ENCODE measurements at places on chromosomes 11 and 22.

DNA sequence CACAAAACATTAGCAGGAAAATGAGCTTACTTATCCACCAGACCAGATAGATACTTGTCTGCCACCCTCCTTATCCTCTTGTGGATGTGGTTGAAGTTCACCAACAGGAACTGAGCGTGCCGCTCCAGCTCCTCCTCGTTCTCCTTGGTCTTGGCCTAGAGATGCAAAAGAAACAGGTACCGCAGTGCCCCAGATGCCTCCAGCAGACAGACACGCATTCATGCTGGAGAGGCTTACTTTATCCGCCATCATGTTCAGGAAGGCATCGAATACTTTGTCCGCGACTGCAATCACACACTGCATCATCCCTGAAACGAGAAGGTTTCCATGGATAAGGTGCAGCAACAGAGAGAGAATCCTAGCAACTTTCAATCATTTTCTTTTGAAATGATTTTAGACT is 21.0 kb upstream of the SERPIND1 start:
- no peak for DNase-seq

- no peak for DNase-seq
Observed at GRCh38 chr11:103488031-103488461, 378.8 kb downstream of the DYNC2H1 start.

GRCh38 chr11:46159680-46160079 is 38.4 kb upstream of the PHF21A start:
- no peak for DNase-seq

DNA sequence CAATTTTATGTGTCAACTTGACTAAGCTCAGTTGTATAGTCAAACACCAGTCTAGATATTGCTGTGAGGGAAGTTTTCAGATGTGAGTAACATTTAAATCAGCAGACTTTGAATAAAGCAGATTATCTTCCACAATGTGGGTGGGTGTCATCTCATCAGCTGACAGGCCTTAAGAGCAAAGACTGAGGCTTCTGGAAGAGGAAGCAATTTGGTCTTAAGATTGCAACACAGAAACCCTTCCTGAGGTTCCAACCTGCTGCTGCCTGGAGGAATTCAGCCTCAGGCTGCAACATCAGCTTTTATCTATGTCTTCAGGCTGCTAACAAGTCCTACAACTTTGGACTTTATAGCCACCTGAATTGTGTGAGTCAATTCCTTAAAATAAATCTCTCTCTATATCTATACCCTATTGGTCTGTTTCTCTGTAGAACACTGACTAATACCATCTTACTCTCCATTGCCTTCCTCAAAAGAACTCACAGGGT is 277.2 kb upstream of the PLET1 start:
- no peak for DNase-seq

GRCh38 chr22:19943082-19944026 is 1.7 kb upstream of the TXNRD2 start:
- peak; percentile 73 for DNase-seq

- DNase-seq, result peak; percentile 50
Observed at GRCh38 chr22:31488988-31489617, 539 bp downstream of the EIF4ENIF1 start.

DNA sequence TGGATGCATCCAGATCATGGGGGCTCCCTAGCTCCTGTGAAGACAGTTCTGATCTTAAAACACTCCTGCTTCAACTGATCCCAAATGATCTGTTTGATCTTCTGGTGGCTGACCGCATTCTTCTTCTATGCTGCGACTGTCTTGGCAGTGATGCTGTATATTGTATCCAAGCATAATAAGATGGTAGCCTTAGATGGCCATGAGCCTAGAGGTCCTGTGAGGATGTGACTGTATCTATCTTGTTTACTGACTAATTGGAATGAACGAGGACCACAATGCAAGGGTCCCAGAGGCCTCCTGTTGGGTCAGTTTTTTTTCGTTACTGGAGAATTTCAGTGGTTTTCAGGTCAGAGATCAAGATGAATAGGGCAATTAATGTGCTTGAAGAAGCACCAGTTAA is 7.1 kb upstream of the MPEG1 start:
- no peak for DNase-seq

DNA sequence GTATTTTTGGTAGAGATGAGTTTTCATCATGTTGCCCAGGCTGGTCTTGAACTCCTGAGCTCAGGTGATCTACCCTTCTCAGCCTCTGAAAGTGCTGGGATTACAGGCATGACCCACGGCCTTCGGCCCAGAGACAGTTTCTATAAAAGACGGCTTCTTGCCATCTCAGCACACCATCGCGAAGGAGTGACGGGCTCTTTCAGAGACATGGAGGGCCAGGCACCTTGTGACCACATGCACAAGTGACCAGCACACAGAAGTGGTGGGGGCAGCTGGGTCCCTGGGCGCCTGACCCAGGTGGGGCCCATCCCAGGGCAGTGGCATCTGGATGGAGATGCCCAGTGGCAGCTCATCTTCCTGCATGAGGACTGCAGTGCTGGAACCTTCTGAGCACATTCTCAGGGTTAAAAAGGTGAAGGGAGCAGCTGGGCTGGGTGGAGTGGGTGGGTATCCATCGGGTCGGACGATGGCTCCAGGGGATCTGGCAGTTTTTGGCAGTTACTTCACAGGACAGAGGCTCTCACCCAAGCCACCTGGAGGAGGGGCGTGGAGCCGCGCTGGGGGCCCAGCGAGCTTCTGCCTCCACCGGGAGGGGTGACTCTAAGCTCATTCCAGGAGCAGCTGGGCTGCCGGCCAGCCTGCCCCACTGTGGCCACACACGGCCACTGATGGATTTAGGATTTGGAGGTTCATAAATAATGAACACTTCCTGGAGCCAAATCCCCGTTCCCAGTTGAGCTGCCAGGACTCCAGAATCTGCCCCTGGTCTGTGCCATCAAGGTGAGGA is 373.0 kb downstream of the CTTN start:
- no peak for DNase-seq

GRCh38 chr22:28034760-28035401 is 115.8 kb upstream of the PITPNB start:
- DNase-seq, result peak; percentile 94

GRCh38 chr22:48090332-48090672 is 1327.9 kb downstream of the TBC1D22A start:
- DNase-seq, result no peak

- no peak for DNase-seq
Observed at GRCh38 chr11:48017105-48017830, 36.9 kb downstream of the PTPRJ start.

GRCh38 chr11:33645686-33646085 is 54.9 kb downstream of the C11orf91 start:
- DNase-seq, result no peak

DNA sequence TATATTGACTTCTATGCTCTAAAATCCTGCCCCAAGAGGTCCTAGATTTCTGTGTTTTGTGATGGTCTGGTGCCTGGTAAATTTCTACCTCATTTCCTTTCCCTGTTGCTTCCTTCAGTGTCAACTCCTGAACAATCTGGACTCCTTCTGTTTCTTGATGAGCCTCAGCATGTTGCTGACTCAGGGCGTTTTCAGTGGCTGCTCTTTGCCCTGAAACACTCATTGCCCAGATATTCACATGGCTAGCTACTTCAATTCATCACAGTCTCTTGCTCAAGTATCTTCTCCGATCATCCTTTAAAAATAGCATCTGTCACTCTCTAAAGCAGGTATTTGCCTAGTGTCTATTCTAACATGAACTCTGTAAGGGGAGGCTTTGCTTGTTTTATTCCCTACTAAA is 526.3 kb upstream of the RAG2 start:
- DNase-seq, result no peak

DNA sequence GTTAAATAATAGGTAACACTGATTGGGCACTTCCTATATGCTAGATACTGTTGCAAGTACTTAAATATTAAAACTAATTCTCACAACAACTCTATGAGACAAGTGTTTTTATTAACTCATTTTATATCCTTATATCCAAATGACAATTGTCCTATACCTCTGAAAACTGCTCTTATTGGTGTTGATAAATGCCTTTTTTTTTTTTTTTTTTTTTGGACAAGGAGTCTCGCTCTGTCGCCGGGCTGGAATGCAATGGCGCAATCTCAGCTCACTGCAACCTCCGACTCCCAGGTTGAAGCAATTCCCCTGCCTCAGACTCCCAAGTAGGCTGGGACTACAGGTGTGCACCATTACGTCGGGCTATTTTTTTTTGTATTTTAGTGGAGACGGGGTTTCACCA is 41.6 kb downstream of the MRTFA start:
- DNase-seq, result no peak

DNA sequence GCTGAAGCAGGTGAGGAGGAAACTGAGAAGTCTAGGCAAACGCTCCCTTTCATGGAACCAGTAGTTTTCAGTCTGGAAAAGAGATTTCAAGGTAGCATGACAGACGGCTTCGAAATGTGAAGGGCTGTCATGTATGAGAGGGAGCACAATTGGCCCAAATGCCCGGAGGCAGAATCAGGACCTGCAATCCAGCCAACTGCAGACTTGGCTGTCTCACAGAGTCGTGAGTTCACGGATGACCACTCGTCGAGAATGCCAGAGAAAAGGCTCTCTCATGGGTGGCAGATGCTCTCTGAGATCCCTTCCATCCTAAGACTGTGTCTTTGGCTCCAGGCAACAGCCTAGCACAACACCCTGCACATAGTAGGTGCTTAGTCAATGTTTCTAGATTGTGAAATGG is 134.8 kb downstream of the DSCAML1 start:
- no peak for DNase-seq

GRCh38 chr22:35842954-35843353 is 125.3 kb downstream of the APOL5 start:
- DNase-seq, result peak; percentile 72

DNA sequence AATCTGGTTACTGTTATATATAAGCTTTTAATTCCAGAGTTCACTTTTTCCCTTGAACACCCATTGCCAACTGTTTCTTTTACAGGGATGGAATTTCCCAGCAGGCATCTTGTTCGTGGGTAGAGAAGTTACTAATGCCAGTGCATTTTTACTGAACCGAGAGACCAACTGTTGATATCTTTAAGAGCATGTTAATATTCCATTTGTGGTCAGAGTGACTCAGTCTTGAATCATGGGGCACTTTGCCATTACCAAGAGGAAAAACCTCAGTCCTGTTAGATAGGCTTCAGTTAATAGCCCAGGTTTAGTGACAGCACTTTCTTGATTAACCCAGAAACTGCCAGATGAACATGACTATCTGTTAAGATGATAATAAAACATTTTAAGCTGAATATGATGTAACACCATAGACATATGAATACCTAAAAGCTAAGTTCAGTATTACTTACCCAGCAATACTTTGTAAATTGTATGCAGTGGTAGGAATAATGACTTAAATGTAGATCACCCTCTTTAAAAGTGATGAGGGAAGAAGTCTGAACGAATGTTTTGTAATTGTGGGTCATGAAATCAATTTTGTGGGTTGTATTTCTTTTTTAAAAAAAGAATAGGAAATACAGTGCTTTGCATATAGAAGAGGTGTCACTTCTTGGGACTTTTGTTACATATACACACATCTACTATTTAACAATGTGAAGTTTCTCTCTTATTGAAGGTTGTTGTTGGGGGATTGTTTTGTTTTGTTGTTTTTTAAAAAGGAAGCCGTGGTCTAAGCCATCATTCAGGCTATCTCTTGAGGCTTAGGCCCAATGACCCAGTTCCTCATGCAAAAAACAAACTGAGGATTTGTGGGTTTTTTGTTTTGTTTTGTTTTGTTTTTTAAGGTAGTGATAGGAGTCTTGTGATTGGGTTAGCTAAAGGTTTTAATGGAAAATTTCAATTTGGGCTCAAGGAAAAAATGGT is 79.2 kb upstream of the GRIK4 start:
- DNase-seq, result peak; percentile 91

- DNase-seq, result no peak
Observed at GRCh38 chr11:91243630-91244029, 981.0 kb upstream of the FAT3 start.

- DNase-seq, result no peak
Observed at GRCh38 chr22:44309137-44309536, 3.6 kb downstream of the SHISAL1 start.

GRCh38 chr11:26712497-26712896 is 9.4 kb downstream of the SLC5A12 start:
- DNase-seq, result no peak

DNA sequence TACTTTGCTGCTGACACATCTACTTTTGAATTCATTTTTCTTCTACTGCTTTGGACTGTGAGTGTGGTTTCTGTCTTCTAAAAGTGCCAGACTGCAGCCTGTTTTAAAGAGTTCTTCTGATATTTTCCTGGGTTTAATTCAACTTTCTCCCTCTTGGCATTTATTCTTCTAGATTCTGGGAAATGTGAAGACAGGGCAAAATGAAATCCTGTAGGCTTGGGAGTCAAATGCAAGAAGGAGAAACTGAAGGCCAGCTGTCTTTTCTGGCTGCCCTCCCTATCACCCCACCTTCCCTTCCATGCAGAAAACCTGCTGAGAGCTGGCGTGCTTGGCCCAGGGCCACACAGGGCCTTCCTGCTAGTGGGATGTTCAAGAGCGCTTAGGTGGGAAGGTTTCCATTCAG is 7.6 kb downstream of the ZNF70 start:
- DNase-seq, result no peak

DNA sequence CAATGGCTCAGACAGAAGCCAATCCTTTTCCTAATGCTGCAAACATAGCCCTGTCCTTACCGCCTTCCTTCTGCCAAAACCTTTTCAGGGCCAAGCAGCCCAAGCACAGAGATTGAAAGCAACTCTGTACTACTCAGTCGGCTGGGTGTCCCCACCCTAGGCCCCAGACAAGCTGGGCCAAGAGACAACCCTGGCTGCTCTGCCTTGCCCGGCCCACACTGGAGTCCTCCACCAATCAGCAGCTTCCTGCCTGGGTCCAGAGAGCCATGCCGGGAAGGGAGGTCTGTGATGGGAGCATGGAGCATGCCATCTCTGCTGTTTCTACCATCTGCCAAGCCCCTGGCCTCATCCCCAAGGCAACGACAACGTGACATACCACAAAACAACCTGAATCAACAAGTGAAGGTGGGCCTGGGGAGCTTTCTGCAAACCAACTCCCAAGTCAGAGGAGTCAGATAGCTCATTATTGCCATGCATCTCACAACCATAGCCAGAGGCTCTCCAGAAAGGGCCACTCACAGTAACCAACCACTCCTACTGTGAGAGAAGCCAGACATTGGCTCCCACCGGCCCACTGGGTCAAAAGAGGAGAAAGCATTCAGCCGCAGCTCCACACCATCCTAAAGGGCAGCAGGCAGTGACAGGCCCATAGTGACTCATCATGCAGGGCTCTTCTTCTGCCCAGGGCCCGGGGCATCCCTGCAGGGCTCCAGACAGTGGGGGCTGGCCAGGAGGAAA is 18.2 kb downstream of the PATZ1 start:
- no peak for DNase-seq

- DNase-seq, result no peak
Observed at GRCh38 chr11:7585816-7586215, 72.0 kb downstream of the PPFIBP2 start.

- no peak for DNase-seq
Observed at GRCh38 chr11:4654635-4655369, 11.0 kb downstream of the OR51E1 start.

All from hematopoietic multipotent progenitor cell treated with erythropoietin and hydrocortisone succinate and interleukin-3 and kit ligand, for 8 days (in vitro differentiated cells).